Activated CD8-positive, alpha-beta memory T cell treated with anti-CD3 and anti-CD28 coated beads, Interleukin-2, amount 50 U/mL, for 4 hours (primary cell): ENCODE measurements at places on chromosomes 4 and X.

DNA sequence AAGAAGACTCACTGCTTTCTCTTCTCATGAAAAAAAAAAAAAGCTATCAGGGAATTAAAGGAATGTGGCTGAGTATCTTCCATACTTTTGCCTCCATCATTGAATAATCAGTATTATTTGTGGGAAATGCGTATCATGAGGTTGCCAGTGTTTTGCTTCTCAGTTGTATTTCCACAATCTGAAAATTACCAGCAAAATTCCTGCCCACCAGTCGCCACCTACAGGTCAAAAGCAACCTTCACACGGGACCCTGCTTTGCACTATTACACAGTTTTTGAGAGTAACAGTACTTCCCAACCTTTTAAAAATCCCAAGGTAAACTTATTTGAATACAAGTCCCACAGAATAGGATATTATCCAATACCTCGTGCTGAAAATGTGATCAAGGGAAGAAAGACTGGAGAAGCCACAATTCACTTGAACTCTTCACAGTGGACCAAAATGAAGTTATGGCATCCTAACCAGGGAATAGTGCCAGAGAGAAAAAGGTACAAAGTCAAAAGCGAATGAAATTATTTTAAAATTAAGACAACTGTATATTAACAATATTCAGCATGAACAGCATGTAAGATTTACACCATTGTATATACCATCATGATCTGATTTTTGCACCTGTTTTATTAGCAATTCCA, 30.4 kb downstream of the PGRMC1 start:
- peak; percentile 21 for DNase-seq

DNA sequence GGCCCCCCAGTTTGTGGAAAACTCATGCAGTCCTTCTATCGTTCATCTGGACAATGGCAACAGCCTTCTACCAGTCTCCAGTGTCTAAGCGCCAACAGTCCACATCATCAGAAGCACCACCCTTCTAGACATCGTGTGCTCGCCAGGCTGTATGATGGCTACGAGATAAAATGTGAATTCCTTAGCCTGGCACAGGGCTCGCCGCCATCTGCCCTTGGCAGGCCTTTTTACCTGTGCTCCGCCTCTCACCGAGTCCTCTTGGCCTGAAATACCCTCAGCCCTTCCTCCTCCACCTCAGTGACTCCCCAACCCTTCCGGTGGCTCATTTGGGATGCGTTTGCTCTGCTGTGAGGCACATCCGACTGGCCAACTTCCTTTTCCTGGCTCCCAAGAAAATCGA, 15.9 kb upstream of the STS start:
- DNase-seq, result no peak

- DNase-seq, result no peak
Observed at GRCh38 chr4:22720091-22720490, 27.4 kb downstream of the GBA3 start.

DNA sequence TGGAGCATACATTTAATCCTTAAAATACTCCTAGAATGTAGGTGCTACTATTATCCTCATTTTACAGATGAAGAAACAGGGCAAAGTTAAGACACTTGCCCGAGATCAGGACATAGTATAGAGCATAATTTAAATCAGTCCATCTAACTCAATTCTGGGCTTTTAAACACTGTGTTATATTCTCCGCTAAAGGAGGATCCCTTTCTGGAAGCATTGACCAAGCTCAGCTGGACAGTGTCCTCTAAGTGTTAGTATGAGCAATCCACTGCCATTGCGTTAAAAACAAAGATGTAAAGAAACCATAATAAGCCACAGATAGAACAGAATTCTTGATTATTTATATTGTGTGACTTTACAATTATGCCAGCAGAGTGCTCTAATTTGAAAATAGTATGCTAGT, 207.0 kb downstream of the ARHGAP24 start:
- no peak for DNase-seq

GRCh38 chr4:145404761-145405160, 76.9 kb upstream of the SMAD1 start:
- DNase-seq, result no peak

- DNase-seq, result no peak
Observed at GRCh38 chr4:99817309-99817890, 773 bp downstream of the DAPP1 start.

- no peak for DNase-seq
Observed at GRCh38 chr4:25958110-25958509, 44.1 kb downstream of the SMIM20 start.

- DNase-seq, result no peak
Observed at GRCh38 chr4:173177232-173177631, 8.6 kb downstream of the GALNT7 start.

- DNase-seq, result no peak
Observed at GRCh38 chr4:81698538-81699296, 227.0 kb upstream of the RASGEF1B start.

DNA sequence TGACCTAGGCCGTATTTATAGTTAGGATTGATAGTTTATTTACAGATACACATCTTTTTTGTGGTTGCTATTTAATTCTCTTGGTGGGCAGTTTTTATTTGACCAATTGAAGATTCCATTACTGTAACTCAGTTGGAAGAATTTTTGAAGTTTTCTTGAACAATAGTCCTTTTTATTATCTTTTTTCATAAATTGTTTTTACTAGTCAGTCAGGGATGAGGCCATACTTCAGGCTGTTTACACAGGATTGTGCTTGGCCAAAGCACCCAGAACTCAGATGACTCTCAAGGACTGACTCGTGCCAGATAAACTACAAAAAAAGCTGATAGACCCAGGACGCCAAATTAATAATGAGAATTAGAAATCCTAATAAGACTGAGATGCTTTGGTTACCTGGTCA, 7.0 kb downstream of the HERC3 start:
- DNase-seq, result no peak

DNA sequence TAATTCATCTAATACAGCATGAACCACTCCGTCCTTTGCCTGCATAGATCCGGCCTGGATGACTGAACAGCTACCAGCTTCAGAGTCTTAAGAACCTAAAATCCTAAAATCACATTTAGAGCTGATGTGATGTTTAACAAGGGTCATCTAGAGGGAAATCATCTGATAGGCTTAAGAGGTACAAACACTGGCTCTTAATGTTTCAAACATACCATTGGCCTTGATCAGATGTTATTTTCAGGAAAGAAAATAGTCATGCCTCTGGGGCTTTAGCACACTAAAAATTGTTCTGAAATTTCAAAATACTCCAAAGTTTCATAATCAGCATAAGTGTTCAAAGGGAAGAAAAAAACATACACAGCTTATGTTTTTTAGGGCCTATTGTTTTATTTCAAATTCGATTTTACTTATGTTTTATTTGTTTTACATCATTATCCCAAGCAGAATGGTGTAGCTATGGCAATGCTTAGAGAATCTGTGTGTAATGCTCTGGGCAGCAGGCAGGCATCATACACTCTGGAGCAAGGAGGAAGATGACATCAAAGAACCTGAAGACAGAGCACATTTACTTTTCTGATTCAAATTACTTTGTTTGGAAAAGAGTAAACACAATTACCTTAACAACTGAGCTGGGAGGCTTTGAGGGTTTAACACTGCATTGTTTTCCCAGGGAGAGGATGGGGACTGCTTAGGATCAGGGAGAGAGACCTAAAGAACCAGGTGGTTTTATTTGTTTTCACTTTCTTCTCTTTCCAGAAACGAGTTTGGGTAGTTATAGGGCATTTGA, 25.3 kb upstream of the LEF1 start:
- no peak for DNase-seq

GRCh38 chr4:181477591-181477990, 765.6 kb upstream of the TENM3 start:
- DNase-seq, result no peak

DNA sequence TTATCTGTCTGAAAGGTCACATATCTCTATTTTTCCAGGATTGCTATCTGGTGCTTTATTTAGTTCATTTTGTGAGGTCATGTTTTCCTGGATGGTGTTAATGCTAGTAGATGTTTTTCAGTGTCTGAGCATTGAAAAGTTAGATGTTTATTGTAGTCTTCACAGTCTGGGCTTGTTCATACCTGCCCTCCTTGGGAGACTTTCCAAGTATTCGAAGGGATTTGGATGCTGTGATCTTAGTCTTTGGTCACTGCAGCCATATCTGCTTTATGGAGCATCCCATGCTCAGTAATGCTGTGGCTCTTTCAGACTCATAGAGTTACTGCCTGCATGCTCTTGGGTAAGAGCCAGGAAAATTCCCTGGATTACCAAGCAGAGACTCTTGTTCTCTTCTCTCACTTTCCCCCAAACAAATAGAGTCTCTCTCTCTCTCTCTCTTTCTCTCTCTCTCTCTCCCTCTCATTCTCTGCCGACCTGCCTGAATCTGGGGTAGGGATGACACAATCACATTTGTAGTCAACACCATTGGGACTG, 130.0 kb downstream of the AR start:
- DNase-seq, result no peak

DNA sequence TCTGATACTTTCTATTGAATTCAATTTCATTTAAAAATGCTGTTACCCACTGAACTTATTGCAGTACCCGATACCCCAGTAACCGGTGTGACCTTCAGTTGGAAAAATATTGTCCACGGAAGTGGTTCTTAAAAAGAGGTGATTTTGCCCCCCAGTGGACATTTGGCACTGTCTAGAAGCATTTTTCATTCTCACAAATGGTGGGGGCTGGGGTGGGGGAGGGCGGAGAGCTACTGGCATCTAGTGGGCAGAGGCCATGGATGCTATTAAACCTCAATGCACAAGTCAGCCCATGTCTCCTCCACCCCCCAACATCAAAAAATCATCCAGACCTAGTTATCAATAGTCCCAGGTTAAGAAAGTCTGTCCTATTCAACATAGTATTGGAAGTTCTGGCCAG, 19.6 kb upstream of the CHM start:
- no peak for DNase-seq

GRCh38 chr4:119725011-119725410, 96.4 kb upstream of the PDE5A start:
- DNase-seq, result no peak

DNA sequence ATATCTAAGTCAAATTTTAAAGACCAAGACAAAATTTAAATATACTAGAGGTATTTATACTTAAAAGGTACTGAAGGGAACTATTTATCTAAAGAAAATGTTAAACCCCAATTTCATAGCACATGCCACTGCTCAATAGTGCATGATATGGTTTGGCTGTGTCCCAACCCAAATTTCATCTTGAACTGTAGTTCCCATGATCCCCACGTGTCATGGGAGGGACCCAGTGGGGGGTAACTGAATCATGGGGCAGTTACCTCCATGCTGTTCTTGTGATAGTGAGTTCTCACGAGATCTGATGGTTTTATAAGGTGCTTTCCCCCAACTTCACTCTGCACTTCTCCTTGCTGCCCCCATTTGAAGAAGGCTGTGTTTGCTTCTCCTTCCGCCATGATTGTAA, 32.3 kb downstream of the MAML3 start:
- no peak for DNase-seq

DNA sequence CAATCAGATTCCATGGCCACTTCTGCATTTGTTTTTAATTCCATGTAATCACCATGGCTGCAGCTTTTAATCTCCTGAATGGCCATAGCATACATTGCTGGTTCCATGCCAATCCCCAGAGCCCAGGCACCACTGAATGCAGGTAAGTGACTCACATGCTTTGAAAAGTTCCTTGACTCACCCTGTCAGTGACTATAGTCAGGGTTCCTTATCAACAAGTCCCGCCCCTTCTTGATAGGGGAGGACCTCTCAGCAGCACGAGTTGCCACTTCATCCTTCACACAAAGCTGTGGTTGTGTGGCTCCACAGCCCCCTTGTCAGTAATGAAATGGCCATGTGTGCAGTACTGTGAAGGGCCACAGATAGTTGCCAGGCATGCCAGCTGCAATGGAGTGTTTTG, 516.6 kb downstream of the PPARGC1A start:
- no peak for DNase-seq

GRCh38 chr4:121800961-121801714, at the start of gene EXOSC9:
Gene EXOSC9 (plus strand): TSS chr4:121801323. CDS start chr4:121801425, 102 bp downstream.
- peak; percentile 94 for DNase-seq

DNA sequence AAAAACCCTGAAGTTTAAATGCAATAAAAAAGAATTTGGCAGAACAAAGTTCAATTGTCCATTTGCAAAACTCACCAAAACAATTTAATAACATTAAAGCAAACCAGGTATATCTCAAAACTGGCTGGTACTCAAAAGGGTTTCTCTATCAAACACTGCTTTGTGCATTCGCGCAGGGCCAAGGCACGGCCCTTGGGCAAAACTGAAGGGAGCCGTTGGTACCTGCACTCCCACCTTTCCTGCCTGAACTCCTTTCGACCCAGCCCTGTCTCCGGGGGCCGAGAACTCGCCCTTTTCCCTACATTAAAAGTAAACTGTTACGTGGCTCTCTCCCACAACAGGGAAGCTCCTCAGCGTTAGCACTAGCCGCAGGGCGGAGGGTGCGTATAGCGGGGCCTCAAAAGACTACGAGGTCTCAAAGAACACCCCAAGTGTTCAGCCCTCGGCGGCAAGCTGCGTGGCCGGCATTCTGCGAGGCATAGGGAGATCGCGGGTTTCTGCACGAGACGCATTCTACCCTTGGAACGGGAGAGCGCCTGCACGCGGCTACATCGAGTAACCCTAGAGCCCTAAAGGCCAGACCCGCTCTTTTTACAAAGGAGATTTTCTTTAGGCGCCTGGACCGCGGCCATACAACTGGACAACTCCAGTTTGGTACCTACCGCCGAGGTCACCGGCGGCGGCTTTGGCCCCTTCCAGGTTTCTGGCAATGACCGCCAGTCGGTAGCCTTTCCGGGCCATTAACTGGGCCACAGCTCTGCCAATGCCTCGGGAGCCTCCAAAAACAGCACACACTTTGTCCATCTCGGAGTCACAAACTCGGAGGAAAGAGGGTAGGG, 550 bp downstream of the CBR4 start:
- peak; percentile 44 for DNase-seq

DNA sequence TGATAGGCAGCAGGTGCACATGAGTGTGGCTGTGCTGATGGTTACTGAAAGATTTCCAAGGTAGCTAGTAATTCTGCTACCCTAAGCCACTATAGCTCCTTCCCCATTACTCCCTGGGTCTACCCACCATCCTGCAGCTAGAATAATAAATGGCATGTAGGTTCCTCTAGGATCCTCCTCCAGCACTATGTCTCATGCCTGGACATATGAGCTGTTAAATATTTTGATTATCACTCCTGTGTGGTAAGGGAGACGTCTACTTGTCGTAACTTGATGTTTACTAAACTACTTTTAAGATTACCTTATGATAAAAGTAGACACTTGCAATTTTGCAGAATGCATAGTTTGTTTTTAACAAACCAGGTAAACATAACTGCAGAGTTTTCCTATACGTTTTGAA, 35.5 kb downstream of the TET2 start:
- DNase-seq, result no peak

DNA sequence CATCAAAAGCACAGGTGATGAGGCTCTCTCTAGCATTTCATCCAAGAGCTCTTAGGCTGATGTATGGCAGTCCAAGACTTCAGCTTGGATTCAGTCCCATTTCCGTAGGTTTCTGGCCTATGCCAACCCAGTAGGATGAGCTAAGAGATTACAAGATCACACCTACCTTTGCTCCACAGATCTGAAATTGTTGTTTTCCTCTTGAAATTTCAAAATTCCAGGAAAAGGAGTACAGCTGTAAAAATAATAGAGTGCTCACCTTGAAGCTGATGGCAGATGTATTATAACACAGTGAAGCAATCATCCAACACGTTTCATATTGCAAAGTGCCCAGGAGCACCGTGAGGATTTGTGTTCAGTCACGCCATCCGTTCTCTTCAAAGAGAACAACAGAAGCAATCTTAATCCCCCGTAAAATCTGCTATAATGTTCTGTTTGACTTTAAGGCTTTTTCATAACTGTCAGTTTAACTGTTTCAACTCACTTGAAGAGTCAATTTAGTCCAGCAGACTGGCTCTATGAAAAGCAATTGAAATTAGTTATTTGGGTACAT, 137.5 kb downstream of the CPE start:
- DNase-seq, result no peak

GRCh38 chrX:72137846-72138495, 6.3 kb upstream of the RTL5 start:
- DNase-seq, result no peak
